ENCODE measurements at places on chromosomes 12 and 14. TPM values are rescaled to one million over a fixed set of nuclear protein-coding genes. Genes with fewer than 3 reads are reported as not detected.

The CIROP gene
- not detected for total RNA-seq

The RNF212B gene
- total RNA-seq = not detected

DNA sequence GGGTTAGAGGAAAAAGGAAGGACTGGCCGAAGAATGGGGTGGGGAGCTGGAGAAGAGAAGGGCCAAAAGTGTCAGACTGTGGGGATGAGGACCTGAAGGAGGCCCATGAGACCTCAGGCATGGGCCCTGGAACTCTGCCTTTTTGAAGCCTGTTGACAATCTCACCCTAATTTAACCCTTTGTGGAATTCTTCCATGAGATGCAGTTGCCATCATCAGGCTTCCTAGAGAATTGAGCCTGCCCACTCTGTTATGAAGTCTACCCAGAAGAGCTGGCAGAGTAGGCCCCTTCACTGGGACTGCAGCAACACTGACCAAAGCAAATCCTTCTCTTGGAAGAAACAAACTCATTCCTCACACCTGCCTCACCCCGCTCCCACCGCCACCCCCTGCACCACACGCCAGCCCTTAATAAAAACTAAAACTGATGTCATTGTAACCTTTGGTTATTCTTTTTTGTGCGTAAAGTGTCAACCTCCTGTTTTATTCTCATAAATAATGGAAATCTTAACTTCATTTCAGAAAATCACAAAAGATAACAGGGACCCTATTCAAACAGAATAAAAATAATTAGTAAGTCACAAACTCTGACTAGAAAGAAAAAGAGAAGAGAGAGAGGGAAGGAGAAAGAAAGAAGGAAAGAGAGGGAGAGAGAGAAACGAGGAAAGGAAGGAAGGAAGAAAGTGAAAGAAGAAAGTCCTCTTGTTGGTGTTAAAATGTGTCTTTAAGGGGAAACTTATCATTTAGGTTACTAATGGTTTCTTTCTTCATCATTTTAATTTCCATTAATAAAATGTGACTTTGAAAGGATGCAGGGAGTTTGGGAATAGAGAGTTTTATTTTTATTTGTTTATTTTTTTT is 61.3 kb downstream of the CRADD start:
- DNase-seq = no peak

- DNase-seq = no peak
These were observed 42.9 kb downstream of the IFNG-AS1 start for GRCh38 chr12:68031881-68032739.

DNA sequence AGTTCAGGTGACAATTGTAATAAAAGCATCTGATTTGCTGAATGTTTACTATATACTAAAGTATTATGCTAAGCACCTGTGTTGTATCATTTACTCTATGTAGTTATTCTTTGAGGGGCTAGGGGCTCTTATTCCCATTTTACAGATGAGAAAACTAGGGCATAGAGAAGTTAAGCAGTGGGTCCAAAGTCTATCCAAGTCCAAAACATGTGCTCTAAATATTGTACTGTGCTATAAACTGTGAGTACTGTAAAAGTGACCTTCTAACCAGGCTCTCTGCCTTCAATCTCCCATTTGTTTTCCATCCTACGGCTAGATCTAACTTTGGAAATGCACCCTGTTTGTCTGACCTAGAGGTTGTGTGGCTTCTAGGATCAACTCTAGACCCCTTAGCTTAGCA is 9.0 kb downstream of the ACVR1B start:
- no peak for DNase-seq

The PNMA1 gene
- 12.8 TPM for total RNA-seq

The KRT80 gene
- 0.11 TPM for total RNA-seq

GRCh38 chr14:74179856-74180255 is 59.4 kb upstream of the VSX2 start:
- DNase-seq = no peak

The IRAK3 gene
- total RNA-seq = 4.0 TPM

The TAS2R30 gene
- 0.25 TPM for total RNA-seq

- DNase-seq = peak; percentile 93
These were observed at the start of gene BCDIN3D for GRCh38 chr12:49842519-49843352. Gene BCDIN3D (minus strand): TSS chr12:49843106. CDS start chr12:49843087, 19 bp downstream.

GRCh38 chr12:45298721-45299692 is 83.1 kb downstream of the ANO6 start:
- no peak for DNase-seq

DNA sequence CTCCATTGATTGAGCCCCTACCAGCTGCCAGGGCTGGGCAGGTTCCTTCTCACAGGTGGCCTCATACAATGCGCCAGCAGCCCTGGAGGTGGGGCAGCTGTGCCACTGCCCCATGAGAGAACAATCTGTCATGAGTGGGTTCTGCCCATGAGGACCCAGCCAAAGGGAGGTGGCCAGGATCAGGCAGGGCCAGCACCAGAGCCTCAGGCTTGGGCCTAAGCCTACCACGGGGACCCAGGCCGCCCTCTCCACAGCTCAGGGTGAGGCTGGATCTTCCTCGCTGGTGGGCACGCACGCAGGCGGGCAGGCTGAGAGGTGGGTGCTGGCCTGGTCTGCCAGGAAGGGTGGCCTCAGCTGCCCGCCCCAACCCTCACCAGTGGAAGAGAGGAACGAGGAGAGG is 110.7 kb downstream of the KIF26A start:
- DNase-seq = no peak

The RNASE13 gene
- total RNA-seq = not detected

- no peak for DNase-seq
These were observed 827.9 kb downstream of the BCL11B start for GRCh38 chr14:98444077-98444476.

The CLEC4C gene
- total RNA-seq = not detected

GRCh38 chr12:120237360-120238171 is 28.0 kb downstream of the PXN start:
- DNase-seq = peak; percentile 90

DNA sequence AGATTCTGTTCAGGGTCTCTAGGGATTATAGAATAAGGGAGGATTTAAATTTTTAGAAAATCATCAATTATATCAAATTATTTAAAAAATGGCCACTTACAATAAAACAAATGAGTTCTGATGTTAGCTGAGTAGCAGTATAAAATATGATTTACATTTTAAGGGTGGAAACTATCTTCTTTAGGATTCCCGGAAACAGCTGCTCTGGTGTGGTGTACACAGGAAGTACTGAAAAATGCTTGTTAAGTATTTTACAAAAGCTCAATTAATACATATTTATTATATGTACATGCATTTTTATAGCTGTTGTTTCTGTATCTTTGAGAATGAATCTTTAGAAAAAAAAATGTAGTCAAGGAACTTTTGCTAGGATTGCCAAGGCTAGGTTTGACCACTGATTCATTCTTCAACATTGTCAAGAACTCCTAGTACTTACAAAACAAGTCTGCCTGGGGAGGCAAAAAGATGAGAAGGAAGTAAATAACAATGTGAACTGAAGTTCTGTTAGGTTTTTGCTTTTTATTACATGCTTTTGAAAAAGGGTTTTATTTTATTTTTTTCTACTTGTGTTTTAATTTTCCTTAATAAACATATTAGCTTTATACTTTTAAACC is 48.0 kb downstream of the ARF6 start:
- DNase-seq = no peak

- DNase-seq = no peak
These were observed 52.4 kb downstream of the EMP1 start for GRCh38 chr12:13248964-13249363.

The LRRIQ1 gene
- 0.08 TPM for total RNA-seq

The ERP27 gene
- total RNA-seq = 0.24 TPM

The CCDC196 gene
- not detected for total RNA-seq

DNA sequence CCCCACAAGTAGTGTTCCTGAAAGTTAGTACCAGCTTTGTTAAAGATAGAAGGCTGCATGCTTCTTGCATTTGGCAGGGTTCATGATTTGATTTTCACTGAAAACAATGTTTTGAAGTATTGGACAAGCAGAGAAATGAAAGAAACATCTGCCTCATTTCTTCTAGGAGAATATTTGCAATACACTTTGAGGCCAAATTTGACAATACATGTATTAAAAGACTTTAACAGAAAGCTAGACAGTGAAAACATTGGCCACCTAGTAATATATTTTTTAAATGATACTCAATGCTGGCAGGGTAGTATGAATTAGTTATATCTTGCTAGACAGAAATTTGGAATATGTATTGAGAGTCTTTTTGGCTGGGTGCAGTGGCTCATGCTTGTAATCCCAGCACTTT is 68.5 kb downstream of the GCH1 start:
- DNase-seq = no peak

The CLMN gene
- total RNA-seq = 9.6 TPM

The KCNC2 gene
- 1.2 TPM for total RNA-seq

The PTPN11 gene
- 181 TPM for total RNA-seq

DNA sequence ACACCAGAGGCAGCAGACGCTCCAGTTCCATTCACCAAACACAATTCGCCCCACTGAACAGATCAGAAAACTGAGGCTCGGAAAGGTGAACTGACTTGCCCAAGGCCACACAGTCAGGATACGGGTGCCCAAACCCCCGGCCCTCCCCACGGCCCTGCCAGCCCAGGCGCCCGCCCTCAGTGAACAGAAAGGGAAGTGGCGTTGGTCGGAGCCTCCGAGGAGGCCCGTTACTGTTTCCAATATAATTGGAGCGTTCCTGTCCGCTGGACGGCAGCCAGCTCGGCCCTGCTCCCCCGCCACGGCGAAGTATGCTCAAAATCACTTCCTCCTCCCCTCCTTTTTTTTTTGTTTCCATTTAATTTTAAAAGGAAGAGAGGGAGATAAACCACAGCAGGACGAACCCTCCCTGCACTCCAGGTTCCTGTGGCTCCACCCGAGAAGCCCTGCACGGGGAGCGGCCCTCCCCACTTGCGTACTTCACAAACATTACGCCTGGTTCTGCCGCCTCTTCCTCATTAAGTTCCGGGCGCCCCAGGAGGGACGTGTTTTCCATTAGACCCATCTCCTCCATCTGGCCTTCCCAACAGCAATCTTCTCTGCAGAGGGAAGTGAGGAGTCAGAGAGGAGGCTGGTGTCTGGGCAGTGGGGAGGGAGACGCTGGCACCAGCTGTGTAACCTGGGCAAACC is 61.1 kb downstream of the NCOR2 start:
- peak; percentile 88 for DNase-seq

The CDCA3 gene
- total RNA-seq = 0.92 TPM
